Thoracic aorta (tissue), 2 donors: ENCODE measurements at places on chromosomes 11 and 22.

- DNase-seq, result no peak
These were observed 9.2 kb upstream of the PIWIL4 start for GRCh38 chr11:94557992-94558391.

GRCh38 chr11:120147950-120148270, 10.0 kb upstream of the TRIM29 start:
- DNase-seq, result no peak

- DNase-seq, result no peak
These were observed 86.5 kb upstream of the B3GAT1 start for GRCh38 chr11:134498326-134499139.

GRCh38 chr11:2446590-2447252, 1.9 kb downstream of the KCNQ1 start:
- no peak for DNase-seq

GRCh38 chr11:132782102-132782501, 750.2 kb downstream of the OPCML start:
- no peak for DNase-seq

GRCh38 chr22:47375621-47376321, 613.3 kb downstream of the TBC1D22A start:
- no peak for DNase-seq

DNA sequence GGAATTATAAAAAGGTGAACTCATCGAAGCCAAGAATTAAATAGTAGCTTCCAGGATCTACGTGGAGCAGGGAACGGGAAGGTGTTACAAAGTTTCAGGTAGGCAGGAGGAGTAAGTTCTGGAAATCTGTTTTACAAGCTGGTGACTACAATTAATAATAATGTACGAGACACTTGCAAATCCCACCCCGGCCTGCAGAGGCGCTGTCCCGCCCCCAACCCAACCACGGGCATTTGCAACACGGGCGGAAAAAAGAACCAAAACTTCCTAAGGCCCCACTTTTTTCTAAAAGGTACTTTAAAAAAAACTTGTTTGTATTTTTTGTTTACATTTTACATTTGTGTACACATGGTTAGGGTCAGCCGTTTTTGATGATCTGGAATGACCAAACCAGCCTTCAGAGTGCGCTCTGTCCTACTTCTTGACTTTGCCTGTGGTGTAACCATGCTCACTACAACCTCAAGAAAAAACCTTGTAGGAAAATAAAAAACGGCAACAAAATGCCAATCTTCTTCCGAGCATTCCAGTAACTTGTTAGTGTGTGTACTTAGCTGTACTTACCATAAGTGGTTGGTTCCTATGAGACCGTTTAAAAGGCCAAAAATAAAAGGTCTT, 449.6 kb upstream of the B3GAT1 start:
- DNase-seq, result no peak
